ENCODE measurements at places on chromosomes 5 and 9.
A peak's percentile ranks its signal among the peaks of the same experiment; 100 is the strongest.

- DNase-seq = peak; percentile 93
These were observed at the start of gene SLIT3 for GRCh38 chr5:169300468-169301385. Gene SLIT3, minus strand, starts transcription at chr5:169301139. Its CDS starts 430 bp downstream, at chr5:169300709.

DNA sequence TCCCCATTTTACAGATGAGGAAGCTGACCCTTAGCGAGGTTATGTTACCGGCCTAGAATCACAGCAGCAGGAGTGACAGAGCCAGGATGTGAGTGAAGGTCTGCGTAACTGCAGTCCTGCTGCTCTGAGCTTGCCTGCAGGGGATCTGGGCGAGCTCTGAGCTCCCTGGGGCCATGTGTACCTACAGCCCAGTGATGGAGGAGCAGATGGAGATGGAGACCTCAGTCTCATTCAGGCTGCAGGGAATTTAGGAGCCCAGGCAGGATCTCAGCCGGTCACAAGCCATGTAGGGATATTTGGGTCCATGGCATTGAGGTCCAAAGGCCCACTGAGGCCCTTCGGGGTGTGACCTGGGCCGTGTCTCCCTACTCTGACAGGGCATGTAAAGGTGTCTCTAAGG, 170.6 kb downstream of the CACNA1B start:
- DNase-seq = no peak

DNA sequence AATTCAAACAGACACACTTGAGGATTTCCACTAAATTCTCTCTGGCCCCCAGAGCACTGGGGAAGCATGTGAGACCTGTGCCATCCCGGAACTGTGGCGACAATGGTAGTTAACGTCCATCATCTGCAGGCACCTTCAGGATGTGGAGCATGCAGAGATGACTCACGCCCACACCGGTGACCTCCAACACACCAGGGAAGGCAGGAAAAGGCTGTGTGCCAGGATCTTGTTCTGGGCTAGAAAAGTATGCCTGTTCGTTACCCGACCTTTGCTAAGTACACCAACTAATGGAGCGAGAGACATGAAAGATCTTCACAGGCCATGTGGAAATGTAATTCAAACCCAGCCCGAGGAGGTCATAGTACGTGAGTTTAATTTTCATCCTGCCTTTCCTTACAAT, 208.8 kb downstream of the MELK start:
- no peak for DNase-seq

DNA sequence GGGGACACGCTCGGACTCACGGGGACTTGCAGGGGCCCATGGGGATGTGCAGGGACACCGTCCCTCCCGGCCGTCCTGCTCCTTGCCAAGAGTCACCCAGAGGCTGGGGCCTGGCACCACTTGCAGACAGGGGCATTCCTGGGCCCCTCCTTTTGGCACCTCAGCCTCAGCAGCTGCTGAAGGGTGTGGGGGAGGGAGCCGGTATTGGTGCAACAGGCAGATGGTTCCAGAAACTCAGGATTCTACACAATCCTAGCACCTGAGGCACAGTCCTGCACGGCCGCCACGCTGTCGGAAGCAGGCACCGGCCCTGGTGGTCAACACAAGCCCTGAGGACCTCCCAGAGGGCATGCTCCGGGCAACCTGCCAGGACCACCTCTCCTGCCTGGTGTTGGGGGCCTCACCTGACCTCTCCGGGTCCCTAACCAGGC, 19.3 kb upstream of the SLC12A7 start:
- DNase-seq = no peak

GRCh38 chr5:120140501-120140900, 323.6 kb upstream of the PRR16 start:
- DNase-seq = no peak

DNA sequence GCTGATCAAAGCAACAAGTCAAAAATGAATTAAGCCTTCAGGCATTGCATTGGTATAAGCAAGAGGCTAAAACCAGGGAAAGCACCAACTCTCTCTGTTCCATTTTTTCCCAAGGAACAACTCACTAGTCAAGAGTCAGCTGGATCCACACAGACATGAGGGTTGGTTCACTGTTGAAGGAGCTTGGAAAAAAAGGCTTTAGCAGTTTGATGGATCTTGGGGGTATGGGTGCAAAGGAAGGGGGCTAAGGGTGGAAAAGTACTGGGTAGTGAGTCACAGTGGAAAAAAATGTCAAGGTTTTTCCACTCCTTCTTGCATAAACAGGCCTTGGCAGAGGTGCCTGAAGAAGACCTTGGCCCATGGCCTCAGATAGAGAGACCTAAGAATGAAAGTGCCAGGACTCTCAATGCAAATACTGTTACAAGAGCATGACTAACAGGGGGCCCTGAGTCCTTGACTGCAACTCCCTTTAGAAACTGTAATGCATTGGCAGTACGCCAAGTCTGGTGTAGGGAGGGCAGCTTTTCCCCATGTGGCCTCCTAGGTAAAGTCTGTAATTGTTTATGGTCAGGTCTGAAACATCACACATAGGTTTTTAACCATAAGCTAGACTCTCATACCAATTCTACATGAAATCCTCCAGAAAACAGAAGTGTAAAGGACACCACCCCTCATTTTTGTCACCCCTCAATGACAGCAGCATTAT, 23.7 kb downstream of the ACTL7A start:
- DNase-seq = peak; percentile 72

Measured in fibroblast of skin of abdomen (primary cell).